ENCODE measurements at places on chromosomes 2 and 18. TPM values are rescaled to one million over a fixed set of nuclear protein-coding genes. Genes with fewer than 3 reads are reported as not detected.
A peak's percentile ranks its signal among the peaks of the same experiment; 100 is the strongest.

DNA sequence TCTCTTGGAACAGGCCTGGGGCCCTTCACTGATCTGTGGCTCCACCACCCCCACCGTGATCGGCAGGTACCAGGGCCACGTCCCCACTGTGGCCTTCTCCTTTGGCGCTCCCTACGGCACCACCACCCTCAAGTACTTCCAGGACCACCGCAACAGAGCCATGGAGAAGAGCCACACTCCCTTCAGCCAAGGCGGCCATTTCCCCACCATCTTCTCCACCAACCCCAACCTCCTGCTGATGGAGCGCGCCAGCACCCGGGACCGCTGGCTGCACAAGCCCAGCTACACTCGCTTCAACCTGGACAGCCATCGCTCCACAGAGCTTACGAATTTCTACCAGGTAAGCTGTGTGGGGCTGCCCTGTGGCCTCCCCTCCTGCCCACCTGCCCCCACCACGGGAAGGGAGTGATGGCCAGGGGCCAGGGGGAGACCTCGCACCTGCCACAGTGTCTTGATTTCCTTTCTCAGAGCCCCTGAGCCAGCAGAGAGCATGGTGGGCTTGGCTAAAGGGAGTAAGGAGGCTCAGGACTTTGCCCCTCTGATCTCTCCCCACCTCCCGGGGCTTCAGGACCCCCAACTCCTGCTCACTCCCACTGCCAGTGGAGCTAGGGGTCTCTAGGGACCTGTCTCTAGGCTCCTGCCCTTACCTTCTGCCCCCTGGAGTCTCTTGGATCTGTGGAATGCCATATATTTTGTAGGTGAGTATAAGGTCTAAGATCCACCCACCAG is 65.2 kb downstream of the CIB4 start:
- no peak for DNase-seq

GRCh38 chr18:45463451-45463850 is 151.8 kb upstream of the SLC14A2 start:
- no peak for DNase-seq

GRCh38 chr2:2744958-2745715 is 414.1 kb upstream of the MYT1L start:
- DNase-seq, result no peak

GRCh38 chr2:182043021-182043420 is 57.4 kb downstream of the PPP1R1C start:
- DNase-seq, result no peak

- no peak for DNase-seq
These were observed 142.6 kb downstream of the MGAT5 start for GRCh38 chr2:134396493-134396892.

GRCh38 chr2:31729442-31730092 is 148.8 kb upstream of the SRD5A2 start:
- DNase-seq, result peak; percentile 5

GRCh38 chr18:32092422-32093101 is 888 bp downstream of the RNF138 start:
- peak; percentile 95 for DNase-seq

DNA sequence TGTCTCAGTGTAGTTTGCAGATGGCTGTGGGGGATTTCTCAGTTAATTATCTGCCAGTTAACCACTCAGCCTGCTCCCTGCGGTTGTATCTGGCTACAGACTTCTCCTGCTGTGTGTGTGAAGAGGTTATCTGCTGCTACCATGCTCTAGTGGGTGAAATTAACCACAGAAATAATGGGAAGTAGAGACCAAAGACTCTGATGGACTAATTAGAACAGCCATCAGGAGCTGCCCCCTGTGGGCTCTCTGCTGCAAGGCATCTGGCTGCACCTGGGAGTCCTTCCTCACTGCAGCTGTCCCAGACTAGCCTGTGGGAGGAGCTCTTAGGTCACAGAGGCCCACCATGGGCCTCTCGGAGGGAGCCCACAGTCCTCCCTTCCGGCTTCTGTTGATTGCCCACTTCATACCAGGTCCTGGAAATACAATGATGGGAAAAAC is 66.6 kb downstream of the CTIF start:
- no peak for DNase-seq

DNA sequence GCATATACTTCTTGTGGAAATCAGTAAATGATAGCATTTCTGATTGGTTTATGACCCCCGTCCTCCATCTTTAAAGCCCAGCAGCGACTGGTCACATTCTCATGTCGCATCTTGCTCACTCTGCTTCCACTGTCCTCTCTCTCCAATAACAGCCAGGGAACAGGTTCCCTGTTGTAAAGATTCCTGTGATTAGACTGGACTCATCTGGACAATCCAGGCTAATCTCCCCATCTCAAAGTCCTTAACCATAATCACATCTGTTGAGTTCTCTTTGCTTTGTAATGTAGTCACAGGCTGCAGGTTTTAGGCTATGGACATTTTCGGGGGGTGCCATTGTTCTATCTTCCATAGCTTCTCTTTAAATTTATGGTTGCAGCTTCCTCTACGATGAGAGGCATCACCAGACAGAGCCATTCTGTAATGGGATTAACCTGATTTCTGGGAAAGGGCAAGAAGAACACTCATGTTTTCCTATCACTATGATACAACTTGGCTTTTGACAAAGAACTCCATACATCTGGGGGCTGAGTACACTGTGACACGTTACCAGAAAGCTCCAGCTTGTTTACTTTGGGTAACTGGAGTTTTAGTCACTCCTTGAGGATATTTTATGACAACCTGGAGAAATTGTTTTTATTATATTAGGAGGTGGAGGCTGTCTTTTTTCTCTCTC is 159.0 kb downstream of the NYAP2 start:
- DNase-seq, result no peak

- peak; percentile 50 for DNase-seq
These were observed 119.2 kb downstream of the BABAM2 start for GRCh38 chr2:28009732-28010131.

DNA sequence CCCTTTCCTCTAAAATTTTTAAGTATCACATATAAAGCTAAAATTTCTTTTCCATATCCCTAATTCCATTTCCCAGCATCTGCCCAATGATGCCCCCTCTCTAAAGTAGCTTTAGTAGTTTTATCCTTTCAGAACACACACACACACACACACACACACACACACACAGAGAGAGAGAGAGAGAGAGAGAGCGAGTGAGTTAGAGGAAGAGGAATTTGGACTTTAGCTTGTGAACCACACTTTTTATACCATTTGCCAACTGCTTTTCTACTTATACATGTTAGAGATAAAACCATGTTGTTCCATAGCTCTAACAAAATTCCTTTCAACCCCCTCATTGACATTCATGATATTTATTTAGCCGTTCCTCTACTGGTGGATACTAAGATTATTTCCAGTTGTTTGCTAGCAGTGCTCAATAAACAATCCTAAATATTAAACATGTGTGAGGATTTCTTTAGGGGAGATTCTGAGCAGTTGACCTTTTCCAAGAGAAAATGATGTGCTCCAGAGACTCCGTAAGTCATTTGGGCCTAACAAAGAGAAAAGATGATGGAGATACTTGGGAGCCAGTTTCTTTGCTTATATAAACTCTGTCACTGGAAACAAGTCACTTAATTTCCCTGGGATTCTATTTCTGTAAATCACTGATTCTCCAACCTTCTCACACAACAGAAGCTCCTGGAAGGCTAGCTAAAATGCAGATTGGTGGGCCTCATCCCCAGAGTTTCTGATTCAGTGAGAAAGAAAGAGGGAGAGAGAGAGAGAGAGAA is 229.7 kb upstream of the SP5 start:
- no peak for DNase-seq

GRCh38 chr2:46326231-46326980 is 29.2 kb downstream of the EPAS1 start:
- no peak for DNase-seq

DNA sequence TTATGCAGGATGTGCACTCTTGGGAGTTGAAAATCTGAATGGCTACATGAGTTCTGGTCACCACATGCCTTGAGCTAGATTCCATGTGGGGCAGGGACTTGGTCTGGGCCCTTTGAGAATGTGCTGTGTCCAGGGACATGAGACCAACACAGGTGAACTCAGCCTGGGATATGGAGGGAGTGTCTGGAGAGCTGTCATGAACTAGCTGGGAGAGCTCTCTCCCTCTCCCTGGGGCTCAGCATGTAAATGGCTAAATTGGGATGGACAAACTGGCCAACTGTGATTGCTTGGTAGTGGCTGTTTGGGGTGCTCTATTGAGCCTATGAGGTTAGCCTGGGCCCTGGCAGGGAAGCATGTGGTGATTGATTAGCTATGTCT is 105.1 kb upstream of the HS6ST1 start:
- no peak for DNase-seq

DNA sequence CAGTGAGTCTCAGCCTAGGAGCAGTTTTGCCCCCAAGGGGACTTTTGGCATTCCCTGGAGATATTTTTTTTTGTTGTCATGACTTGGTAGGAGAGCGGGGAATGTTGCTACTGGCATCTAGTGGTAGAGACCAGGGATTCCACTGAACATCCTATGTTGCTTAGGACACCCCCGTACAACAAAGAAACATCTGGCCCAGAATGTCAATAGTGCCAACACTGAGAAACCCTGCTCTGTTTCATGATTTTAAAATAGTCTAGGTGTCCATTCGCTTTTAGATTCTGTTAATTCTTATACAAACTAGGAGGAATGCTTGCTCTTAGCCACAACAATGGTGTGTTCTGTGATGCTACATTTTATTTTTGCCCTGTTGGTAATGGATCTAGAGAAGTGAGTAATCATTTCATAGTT is 225.8 kb upstream of the SIX3 start:
- DNase-seq, result peak; percentile 58

GRCh38 chr2:64675860-64676259 is 22.1 kb upstream of the SERTAD2 start:
- DNase-seq, result peak; percentile 63

GRCh38 chr18:57921708-57922107 is 118.6 kb upstream of the ATP8B1 start:
- peak; percentile 34 for DNase-seq

DNA sequence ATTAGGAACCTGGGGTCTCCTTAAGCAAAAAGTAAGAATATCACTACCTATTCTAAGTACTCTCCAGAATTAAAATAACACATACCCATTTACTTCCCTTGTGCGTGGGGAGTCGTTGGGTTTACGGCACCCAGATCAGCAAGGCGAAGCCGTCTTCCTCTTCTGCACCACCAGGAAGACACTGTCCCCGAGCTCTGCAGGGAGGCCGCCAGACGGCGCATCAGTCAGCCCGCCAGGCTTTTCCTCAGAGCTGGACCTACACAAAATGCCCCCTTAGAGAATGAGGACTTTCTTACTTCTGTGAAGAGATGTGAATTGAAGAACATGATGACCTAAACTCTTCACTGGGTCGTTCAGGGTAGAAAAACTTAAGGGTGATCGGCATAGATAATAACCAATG is 526.5 kb downstream of the GALR1 start:
- DNase-seq, result no peak

DNA sequence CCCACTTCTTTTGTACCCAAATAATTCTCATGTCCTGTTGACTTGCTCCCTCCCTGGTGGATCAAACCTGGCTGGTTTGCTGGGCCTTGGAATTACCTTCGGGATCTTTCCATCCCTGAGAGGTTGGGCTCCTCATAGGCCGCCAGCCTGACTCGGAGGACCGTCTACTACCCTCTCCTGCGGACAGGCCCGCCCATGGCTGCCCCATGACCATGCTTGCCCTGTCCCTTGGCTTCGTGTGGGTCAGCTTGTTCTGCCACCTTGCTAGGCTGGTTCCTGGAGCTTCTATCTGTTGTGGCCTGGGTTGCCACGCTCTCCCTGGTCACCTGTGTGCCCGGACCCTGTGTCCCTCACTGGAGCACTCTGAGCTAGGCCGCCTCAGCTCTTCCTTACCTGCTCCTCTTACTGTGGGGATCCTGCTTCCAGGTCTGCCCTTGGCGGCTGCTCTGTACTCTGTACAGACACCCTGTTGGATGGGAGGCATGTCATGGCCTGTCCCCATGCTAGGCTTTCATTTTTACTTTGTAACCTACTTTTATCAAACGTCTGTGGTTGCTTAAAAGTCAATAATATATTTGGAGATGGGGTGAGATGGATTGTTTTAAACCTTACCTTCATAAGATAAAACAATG is 29.7 kb upstream of the FHL2 start:
- no peak for DNase-seq

- DNase-seq, result peak; percentile 23
These were observed 30.2 kb downstream of the RMND5A start for GRCh38 chr2:86750240-86750839.

GRCh38 chr2:26668041-26668440 is 24.5 kb upstream of the KCNK3 start:
- no peak for DNase-seq

- DNase-seq, result no peak
These were observed 17.9 kb downstream of the RAB12 start for GRCh38 chr18:8627107-8627472.

GRCh38 chr2:234949762-234950434 is 1.9 kb upstream of the SH3BP4 start:
- peak; percentile 100 for DNase-seq

DNA sequence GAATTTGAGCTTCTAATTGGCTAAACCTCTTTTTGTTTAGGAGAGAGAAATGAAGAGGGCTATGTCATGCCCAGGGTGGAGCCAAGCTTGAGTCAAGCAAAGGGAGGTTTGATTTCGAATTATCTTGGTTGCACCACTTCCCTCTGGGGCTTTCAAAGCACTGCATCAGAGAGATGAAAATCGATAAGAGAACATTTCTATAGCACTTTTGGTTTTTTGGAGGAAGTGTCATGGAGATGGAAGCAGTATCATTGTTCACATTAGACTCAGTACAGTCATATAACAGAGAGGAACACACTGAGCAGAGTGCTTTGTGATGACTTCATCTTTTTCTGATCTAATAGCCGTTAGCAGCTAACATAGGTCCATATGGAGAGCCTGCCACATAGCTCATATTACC is 120.3 kb upstream of the UXS1 start:
- DNase-seq, result no peak

DNA sequence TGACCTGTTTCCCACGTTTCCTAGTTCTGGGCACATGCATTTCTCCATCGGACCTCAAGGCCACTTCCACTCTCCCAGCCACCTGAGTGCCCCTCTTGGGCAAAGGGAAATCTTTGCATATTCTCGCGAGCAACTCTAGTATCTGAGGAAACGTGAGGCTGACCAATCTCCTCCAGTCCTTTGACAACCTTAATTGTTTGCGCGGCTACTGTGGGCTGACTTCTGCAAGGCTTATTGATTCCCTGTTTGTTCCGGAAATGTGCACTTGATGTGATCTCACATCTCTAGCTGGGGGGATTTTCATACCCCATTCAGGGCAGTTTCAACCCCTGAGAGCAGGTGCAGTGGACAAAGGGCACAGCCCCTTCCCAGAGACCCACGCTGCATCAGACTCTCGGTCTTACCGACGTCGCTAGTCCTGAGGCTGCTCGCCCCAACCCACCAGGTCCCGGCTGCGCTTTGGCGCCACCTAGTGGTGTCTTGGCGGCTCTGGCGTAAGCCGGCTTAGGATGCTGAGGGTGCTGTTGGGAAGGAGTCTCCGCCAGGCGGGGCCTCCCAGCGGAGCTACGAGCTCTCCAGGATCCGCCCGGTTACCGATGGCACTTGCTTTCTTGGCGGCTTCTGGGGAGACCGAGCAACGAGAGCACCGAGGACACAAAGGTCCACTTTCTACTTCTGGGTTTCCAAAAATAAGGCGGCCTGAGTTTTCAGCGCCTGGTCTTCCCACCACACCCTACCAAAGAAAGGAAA is 24.8 kb upstream of the SPR start:
- peak; percentile 87 for DNase-seq

GRCh38 chr2:207828361-207829057 is 58.8 kb upstream of the FZD5 start:
- no peak for DNase-seq

RMDN2 gene
- 9.2 TPM for polyA plus RNA-seq

ALPP gene
- polyA plus RNA-seq, result not detected

TCF23 gene
- not detected for polyA plus RNA-seq

KLHL41 gene
- polyA plus RNA-seq, result 0.42 TPM

TUBA3D gene
- polyA plus RNA-seq, result not detected

VWC2L gene
- not detected for polyA plus RNA-seq

SIX3 gene
- polyA plus RNA-seq, result not detected

KDSR gene
- 54.1 TPM for polyA plus RNA-seq

COMMD1 gene
- polyA plus RNA-seq, result 52.7 TPM

CDH2 gene
- 15.3 TPM for polyA plus RNA-seq
